ENCODE measurements at places on chromosomes 6 and 20.

- DNase-seq, result no peak
Observed at GRCh38 chr6:150236544-150236943, 93.7 kb downstream of the PPP1R14C start.

- DNase-seq, result no peak
Observed at GRCh38 chr6:54892831-54893230, 46.3 kb downstream of the FAM83B start.

- no peak for DNase-seq
Observed at GRCh38 chr20:58010666-58011065, 217.8 kb downstream of the ANKRD60 start.

- no peak for DNase-seq
Observed at GRCh38 chr6:14559746-14560536, 442.4 kb downstream of the CD83 start.

DNA sequence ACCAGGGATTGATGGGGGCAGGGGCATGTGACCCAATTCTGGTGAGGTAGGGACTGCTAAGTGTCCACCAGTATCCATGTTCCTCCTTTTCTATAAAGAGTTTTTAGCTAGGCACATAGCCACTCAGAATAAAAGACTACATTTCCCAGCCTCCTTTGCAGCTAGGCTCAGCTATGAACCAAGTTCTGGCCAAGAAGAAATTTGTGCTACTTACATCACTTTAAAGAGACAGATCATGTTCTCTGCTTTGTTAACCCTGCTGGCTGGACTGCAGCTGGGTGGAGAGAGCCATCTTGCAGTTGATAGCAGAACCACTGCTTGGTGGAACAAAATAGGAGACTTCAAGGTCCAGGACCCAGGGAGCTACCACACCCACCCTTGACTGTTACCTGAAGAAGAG is 5.3 kb upstream of the CCM2L start:
- no peak for DNase-seq

DNA sequence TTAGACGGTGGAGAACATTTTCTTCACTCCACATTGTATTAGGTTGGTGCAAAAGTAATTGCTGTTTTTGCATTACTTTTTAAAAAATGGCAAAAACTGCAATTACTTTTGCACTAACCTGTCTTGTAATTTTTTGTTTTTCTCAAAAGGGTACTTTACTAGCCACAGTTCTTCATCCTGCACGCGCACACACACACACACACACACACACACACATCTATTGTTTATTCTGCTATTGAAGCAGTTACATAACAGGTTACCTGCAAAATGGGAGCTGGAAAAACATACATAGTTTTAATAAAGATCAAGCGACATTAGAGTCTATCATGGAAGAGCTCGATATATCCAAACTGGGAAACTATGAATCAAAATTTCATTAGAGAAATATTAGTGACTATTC is 235.2 kb downstream of the SIM1 start:
- DNase-seq, result no peak
